ENCODE measurements at places on chromosomes 6 and 20. TPM values are rescaled to one million over a fixed set of nuclear protein-coding genes. Genes with fewer than 3 reads are reported as not detected.
A peak's percentile ranks its signal among the peaks of the same experiment; 100 is the strongest.

- no peak for DNase-seq
Measured at GRCh38 chr6:12379181-12379580, 89.0 kb downstream of the EDN1 start.

- peak; percentile 84 for DNase-seq
Measured at GRCh38 chr20:33677991-33678702, 3.9 kb upstream of the NECAB3 start.

- no peak for DNase-seq
Measured at GRCh38 chr20:46698788-46699187, 9.5 kb upstream of the TP53RK start.

GRCh38 chr20:38445901-38446425, 10.8 kb upstream of the SNHG17 start:
- no peak for DNase-seq

The RBCK1 gene
- 44.8 TPM for total RNA-seq

The CBFA2T2 gene
- total RNA-seq = 10.2 TPM

DNA sequence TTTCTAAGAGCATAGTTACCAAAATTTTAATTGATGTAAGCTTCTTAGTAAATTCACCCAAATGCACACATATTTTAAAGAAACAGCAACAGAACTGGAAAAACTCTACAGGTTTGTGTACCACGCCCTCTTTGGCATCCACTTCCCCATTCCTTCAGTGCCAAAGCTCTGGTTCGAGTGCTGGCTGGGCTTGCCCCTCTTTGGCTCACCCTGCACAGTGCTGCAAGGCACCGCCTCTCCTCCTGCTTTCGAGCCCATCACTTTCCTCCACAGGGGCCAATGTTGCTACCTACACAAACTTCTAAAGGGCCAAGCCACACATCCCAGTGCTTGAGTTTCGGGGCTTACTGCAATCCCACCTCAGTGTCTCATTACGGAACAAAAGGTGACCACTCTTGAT, 9.6 kb downstream of the LRP11 start:
- DNase-seq = no peak

DNA sequence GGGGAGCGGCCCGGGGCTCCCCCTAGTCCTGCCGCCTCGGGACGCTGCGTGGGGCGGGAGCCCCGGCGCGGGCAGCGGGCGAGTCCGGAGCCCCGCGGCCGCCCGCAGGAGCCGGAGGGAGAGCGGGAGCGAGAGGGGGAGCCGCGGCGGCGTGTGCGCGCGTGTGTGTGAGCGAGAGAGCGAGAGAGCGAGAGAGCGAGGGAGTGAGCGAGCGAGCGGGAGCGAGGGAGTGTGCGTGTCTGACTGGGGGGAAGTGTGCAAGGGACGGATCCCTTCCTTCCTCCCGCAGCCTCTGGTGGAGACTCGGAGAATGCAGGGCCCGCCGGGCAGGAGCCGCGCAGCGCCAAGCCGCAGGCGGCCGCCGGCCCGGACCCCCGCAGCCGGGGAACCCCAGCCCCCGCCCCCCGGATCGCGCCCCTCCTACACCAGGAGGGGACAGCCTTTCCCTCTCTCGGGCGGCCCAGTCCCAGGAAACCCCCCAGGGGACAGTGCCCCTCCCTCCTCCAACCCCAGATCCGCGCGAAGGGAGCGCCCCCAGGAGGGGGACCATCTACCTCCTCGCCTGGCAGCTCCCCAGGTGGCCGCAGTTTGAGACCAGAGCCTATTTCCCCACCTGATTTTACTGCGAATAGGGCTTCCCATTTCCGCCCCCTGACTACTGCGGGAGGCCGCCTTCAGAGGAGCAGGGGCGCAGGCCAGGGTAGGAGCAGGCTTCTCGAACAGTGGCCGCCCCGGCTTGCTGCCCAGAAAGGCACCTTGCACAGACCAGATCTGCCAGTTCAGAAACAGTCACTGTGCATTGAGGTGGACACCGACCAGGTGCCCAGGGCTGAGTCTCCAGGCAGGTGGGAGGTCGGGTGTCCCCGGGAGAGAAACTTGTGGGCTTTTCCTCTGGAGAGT, at the start of gene CDH22:
Gene CDH22 (minus strand): TSS at position 241 of the 900 bp plus-strand sequence. CDS start 57,204 bp downstream, outside the sequence.
- peak; percentile 55 for DNase-seq

- no peak for DNase-seq
Measured at GRCh38 chr6:137226697-137227096, 7.5 kb upstream of the IFNGR1 start.

The HLA-DQA1 gene
- total RNA-seq = 4.9 TPM

The IMPG1 gene
- not detected for total RNA-seq

DNA sequence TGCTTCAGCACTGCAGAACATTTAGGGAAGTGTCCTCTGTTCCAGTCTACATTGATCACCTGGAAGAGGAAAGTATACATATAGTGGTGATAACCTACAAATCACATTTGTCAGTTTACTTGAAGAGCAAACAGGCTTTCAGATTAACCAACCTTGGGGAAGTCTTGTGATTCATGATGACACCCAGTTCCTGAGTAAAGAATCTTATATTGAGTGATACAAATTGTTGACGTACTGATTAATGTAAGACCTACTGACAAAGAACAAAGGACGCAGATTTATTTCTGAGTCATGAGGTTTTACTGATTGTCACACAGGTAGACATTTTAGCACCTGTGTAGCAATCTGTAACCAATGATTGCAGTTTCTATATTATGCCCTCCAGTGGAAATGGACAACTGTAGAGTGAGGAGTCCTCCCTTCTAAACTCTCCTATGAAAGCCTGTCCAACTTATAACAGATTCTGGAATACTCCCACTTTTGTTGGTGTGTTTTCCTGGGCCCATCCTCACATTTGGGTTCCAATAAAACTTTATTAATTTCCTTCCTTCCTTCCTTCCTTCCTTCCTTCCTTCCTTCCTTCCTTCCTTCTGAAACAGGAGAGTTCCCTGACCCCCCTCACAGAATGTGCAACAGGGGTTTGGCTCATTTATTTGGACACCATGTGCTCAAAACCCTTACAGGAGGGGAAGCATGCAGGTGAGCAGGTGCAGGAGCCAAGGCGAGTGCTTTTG, 113.5 kb downstream of the SLC35B3 start:
- DNase-seq = no peak

The UNC5CL gene
- 0.20 TPM for total RNA-seq

The BCAS4 gene
- 3.2 TPM for total RNA-seq

DNA sequence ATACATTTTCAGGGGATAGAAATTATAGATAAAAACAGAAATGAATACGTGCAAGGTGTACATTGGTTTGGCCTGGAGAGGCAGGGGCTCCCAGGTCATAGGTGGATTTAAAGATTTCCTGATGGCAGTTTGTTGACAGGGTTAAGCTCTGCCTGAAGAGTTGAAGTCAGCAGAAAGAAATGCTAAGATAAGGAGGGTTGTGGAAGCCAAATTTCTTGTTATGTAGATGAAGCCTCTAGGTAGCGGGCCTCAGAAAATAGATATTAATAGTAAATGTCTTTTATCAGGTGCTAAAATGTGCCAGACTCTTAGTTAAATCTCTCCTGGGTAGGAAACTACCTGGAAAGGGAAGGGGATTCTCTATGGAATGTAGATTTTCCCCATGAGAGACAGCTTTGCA, 188.8 kb downstream of the CDH26 start:
- DNase-seq = no peak

GRCh38 chr20:35018590-35019371, 63.1 kb downstream of the MYH7B start:
- DNase-seq = no peak

GRCh38 chr6:165869526-165869925, 206.5 kb upstream of the PDE10A start:
- DNase-seq = no peak

DNA sequence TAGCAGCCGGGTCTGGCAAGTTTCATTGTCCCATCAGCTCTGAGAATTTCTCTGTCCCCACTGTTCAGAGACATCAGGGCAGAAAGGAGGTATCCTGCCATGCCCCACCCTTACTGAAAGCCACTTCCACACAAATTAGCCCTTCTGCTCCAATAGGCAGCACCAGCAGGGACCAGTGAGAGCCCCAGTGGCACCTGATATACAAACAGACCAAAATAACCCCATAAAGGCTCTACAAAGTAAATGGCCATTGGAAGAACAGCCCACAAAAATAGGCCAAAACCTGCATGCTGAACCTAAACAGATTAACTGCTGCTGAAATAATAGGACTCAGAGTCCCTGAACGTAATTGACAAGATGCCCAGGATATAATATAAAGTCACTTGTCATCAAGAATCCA, 199.9 kb downstream of the TMEM200A start:
- DNase-seq = no peak

All from left ventricle myocardium superior (tissue), 1 donor.